ENCODE measurements at places on chromosomes 2 and 18.
A peak's percentile ranks its signal among the peaks of the same experiment; 100 is the strongest.

DNA sequence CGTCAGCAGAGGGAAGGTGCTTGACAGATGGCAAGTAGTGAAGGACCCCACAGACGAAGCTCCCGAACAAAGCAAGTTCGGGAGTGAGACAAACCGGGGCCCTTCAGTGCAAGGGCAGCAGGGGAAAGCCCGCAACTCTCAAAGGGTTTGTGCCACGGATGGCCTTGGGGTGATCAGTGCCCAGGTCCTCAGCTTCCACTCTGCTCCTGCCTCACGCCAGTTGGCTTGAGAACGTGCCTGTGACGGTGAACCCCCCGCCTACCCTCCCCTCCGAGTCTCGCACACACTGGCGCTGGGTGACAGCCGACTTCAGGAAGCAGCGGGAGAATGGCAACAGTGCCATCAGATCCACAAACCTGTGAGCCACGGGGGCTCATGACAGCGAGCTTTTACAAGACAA, 56.8 kb upstream of the SALL3 start:
- H3K27me3 ChIP-seq: no peaks in the 10 kb centered on the region
- H3K4me3 ChIP-seq: no peak overlapping the region
- H3K4me1 ChIP-seq: no peaks in the 10 kb centered on the region
- no peaks in the 10 kb centered on the region for H3K36me3 ChIP-seq
- no peak for DNase-seq

DNA sequence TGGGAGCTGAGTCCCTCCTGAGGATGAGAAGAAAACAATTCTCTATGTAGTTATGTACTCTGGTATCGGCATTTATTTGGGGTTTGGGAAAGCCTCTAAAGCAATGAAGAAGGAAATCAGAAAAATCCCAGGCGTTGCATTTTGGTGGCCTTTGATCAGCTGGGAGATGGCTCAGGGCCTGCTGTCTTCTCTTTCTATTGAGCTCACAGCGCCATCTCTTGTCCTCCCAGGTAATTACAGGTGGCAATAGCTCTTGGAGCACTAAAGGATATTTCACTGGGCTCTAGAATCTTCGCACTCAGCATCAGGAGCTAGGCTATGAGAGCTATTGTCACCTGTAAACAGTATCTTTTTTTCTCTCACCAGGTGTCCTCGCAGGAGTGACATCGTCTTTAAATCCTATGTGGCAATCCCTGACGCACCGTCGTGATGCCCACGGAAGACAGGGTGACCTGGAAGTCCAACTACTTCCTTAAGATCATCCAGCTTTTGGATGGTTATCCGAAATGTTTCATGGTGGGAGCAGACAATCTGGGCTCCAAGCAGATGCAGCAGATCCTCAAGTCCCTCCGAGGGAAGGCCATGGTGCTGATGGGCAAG, 76.1 kb upstream of the PMAIP1 start:
- H3K4me3 ChIP-seq: no peak overlapping the region
- no peak overlapping the region for H3K27ac ChIP-seq
- DNase-seq: peak; percentile 43
- H3K36me3 ChIP-seq: no peaks in the 10 kb centered on the region
- H3K4me1 ChIP-seq: no peaks in the 10 kb centered on the region

GRCh38 chr2:28637066-28638047, 114.3 kb upstream of the PPP1CB start:
- no peak overlapping the region for H3K27ac ChIP-seq
- peaks cover 37% of the 10 kb centered on the region for H3K4me1 ChIP-seq
- H3K27me3 ChIP-seq: no peaks in the 10 kb centered on the region
- H3K4me3 ChIP-seq: no peak overlapping the region
- H3K36me3 ChIP-seq: no peaks in the 10 kb centered on the region

DNA sequence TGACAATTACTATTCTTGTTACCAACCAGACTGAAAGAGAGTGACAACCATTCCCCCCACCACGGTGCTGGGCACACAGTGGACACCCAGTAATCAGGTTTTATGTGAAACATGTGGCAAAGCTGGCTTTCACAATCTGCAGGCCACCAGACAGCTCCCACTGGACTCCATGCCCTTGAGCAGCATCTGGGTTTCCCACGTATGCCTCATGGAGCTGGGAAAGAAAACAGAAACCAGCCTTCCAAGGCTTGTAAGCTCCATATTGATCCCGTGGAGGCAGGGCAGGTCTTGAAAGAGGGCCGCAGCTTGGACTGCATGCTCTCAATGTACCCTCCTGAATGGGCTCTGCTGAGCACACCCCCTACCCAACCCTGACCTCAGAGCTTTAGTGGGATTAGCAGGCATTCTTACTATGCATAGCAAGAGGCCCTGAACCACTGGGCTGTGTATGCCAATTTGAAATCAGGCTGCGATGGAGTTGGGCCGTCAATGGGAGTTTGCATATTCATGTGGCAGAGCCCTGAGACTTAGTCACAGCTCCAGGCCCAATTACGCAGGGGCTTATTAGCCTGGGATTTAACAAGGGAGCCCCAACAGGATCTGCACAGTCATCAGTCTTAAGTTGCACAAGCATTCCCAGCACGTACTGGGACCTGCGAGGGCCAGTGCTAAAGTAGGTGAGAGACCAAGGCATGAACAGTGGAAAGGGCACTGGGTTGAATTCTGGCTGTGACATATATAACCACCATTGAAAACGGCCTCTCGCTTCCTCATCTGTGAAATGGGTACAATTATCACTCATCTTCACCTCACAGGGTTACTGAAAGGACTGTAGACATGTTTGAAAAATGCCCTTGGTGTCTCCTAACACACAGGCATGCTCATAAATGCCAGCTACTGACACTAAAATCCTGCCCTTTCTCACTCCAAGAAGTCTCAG, 10.5 kb downstream of the C1QL2 start:
- no peaks in the 10 kb centered on the region for H3K36me3 ChIP-seq
- H3K4me1 ChIP-seq: no peaks in the 10 kb centered on the region
- no peak for DNase-seq
- no peak overlapping the region for H3K4me3 ChIP-seq
- no peaks in the 10 kb centered on the region for H3K27me3 ChIP-seq

- H3K4me3 ChIP-seq: no peak overlapping the region
- H3K27ac ChIP-seq: no peak overlapping the region
- no peak for DNase-seq
- H3K36me3 ChIP-seq: no peaks in the 10 kb centered on the region
These were observed 116.9 kb downstream of the ALPK2 start for GRCh38 chr18:58511897-58512581.

GRCh38 chr2:187545238-187545751, 8.9 kb downstream of the TFPI start:
- DNase-seq: no peak
- H3K27me3 ChIP-seq: no peaks in the 10 kb centered on the region
- peaks cover 31% of the 10 kb centered on the region for H3K4me1 ChIP-seq

- no peaks in the 10 kb centered on the region for H3K4me1 ChIP-seq
- H3K36me3 ChIP-seq: no peaks in the 10 kb centered on the region
- no peak for DNase-seq
These were observed 129.3 kb downstream of the COPS8 start for GRCh38 chr2:237214963-237215362.

DNA sequence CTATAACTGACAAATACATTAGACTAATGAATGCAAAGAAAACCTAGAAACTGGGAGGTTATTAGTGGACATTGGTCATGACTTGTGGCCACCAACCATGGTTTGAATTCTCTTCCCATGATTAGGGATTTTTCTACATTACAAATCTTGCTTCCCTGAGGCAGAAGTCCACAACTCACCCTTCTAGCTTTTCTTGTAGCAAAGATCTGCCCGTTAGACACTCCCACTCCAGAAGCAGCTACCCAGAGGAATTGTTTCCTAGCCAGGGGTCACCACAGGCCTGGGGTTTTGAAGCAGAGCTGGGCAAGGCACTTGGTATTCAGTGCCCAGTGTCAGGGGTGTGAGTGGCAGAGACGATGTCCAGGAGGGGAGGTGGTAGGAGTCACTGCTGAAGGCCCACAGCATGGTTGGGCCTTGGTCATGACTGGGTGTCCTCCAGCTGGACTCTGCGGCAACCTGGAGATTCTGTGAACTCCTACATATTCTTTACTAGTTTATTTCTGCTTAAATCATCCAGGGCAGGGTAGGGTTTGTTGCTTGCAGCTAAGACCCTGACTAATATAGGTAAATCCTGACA, 54.9 kb downstream of the ACTR2 start:
- H3K4me1 ChIP-seq: no peaks in the 10 kb centered on the region
- no peaks in the 10 kb centered on the region for H3K36me3 ChIP-seq
- H3K27me3 ChIP-seq: no peaks in the 10 kb centered on the region

DNA sequence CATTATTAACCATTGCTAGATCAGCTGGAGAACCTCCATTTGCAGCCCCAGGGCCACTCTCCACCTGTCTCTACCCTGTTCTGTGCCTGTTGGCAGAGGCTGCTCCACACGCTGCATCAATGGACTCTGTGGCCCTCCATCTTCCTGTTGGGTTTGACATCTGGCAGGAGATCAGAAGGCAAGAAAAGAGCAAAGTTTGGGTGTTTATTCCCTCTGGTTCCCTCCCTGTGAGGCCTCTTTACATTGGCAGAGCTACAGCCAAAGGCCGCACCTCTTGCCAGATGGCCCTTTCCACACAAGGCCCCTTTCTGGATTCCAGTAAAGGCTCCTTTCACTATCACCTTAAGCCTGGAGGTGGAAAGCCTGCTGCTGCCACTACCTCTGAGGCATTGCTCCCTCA, 110.9 kb upstream of the RND3 start:
- no peaks in the 10 kb centered on the region for H3K27me3 ChIP-seq
- DNase-seq: no peak
- no peak overlapping the region for H3K4me3 ChIP-seq
- H3K4me1 ChIP-seq: peaks cover 16% of the 10 kb centered on the region
- no peaks in the 10 kb centered on the region for H3K36me3 ChIP-seq

DNA sequence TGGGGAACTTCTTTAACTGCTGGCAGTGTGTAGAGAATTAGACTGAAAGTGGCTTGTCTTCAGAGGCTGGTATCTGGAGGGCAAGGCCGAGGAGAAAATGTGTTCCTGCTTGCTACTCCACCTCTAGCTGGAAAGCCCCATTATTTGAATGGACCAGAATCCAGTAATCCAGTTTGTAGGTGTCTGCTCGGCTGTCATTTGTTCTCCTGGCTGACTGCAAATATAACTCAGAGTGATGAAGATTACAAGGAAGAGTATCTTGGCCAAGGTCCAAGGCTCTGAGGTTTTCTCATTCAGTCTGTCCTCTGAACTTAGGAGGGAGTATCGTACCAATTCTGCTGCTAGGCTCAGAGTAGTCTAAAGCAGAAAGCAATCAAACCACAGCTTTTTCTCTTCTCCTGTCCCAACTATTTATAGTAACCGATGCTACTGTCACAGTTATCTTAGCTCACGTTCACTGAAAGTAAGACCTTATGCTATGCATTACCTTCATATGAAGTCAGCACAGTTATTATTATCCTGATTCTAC, 228.6 kb downstream of the SETBP1 start:
- H3K27me3 ChIP-seq: no peaks in the 10 kb centered on the region
- no peaks in the 10 kb centered on the region for H3K4me1 ChIP-seq
- no peak overlapping the region for H3K27ac ChIP-seq
- no peaks in the 10 kb centered on the region for H3K36me3 ChIP-seq
- no peak overlapping the region for H3K4me3 ChIP-seq

- H3K27me3 ChIP-seq: no peaks in the 10 kb centered on the region
- H3K4me3 ChIP-seq: no peak overlapping the region
- no peaks in the 10 kb centered on the region for H3K36me3 ChIP-seq
These were observed 22.0 kb downstream of the SMAD7 start for GRCh38 chr18:48928787-48929186.

GRCh38 chr2:120919771-120920453, 184.2 kb downstream of the GLI2 start:
- peaks cover 11% of the 10 kb centered on the region for H3K4me1 ChIP-seq
- no peaks in the 10 kb centered on the region for H3K27me3 ChIP-seq
- H3K36me3 ChIP-seq: no peaks in the 10 kb centered on the region
- DNase-seq: no peak
- no peak overlapping the region for H3K4me3 ChIP-seq

- H3K4me3 ChIP-seq: no peak overlapping the region
- H3K4me1 ChIP-seq: no peaks in the 10 kb centered on the region
- no peak for DNase-seq
- H3K36me3 ChIP-seq: no peaks in the 10 kb centered on the region
These were observed 379.1 kb upstream of the ATP5MC3 start for GRCh38 chr2:175560521-175561169.

DNA sequence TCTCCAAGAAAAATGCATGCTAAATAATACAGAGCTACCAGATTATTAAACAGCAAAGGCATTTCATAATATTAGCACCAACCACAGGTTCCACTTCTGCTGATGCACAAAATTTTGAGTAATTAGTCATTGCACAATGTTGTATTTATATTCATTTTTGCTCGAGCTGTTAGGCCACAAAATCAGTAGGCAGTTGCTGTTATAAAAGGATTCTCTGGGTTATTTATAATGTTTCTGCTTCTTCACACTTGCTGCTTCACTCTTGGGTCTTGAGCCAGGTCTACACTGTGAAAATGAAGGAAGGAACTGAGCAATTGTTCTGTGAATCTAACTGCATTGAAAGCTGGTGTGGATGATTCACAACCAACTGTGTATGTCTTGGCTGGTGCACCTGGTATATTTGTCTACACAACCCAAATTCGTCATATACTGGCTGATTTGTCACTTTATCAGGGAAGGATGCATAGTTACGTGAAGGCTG, 38.3 kb downstream of the MRPL33 start:
- H3K4me3 ChIP-seq: no peak overlapping the region
- no peak overlapping the region for H3K27ac ChIP-seq
- DNase-seq: no peak

DNA sequence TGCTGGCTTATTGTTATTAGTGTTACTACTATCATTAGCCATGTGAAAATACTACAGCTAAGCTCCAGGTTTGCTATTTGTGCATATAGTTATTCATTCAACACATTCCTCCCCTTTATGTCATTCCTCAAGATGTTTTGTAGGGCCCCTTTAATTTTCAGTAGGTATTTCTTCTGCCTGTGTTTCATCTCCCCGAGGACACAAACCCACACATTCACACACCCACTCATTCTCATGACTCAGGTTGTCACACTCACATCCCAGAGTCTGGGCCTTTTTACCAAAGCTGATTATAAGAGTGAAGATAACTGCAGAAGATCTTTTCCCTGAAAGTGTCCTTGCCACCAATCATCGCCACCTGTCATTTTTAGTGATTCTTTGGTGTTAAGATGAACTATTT, 68.6 kb upstream of the SPOPL start:
- DNase-seq: no peak
- no peaks in the 10 kb centered on the region for H3K27me3 ChIP-seq
- peaks cover 28% of the 10 kb centered on the region for H3K4me1 ChIP-seq
- no peak overlapping the region for H3K4me3 ChIP-seq
- H3K36me3 ChIP-seq: no peaks in the 10 kb centered on the region

- H3K27me3 ChIP-seq: no peaks in the 10 kb centered on the region
- peak; percentile 47 for DNase-seq
- peak overlapping the region; percentile 47 for H3K27ac ChIP-seq
- H3K36me3 ChIP-seq: no peaks in the 10 kb centered on the region
- H3K4me1 ChIP-seq: peaks cover 14% of the 10 kb centered on the region
These were observed 18.1 kb downstream of the LPIN2 start for GRCh38 chr18:2994603-2995432.

- H3K4me1 ChIP-seq: peaks cover 53% of the 10 kb centered on the region
- no peak overlapping the region for H3K4me3 ChIP-seq
- DNase-seq: peak; percentile 75
- no peaks in the 10 kb centered on the region for H3K36me3 ChIP-seq
These were observed 96.8 kb upstream of the PPP1CB start for GRCh38 chr2:28654663-28655320.
